ENCODE measurements at places on chromosomes 6 and 20.

GRCh38 chr20:21393816-21394519 is 3.4 kb downstream of the NKX2-4 start:
- DNase-seq, result no peak

- no peak for DNase-seq
These were observed 23.0 kb downstream of the PLN start for GRCh38 chr6:118571121-118571520.

GRCh38 chr20:5703681-5704101 is 46.5 kb upstream of the SHLD1 start:
- DNase-seq, result no peak

- DNase-seq, result no peak
These were observed 36.2 kb upstream of the E2F3 start for GRCh38 chr6:20365456-20365855.

- no peak for DNase-seq
These were observed 512.5 kb downstream of the BCKDHB start for GRCh38 chr6:80618953-80619352.
